ENCODE measurements at places on chromosomes 3 and 15. TPM values are rescaled to one million over a fixed set of nuclear protein-coding genes. Genes with fewer than 3 reads are reported as not detected.

The AADACL2 gene
- total RNA-seq, result not detected

The SGO1 gene
- not detected for total RNA-seq

The RHOV gene
- 0.36 TPM for total RNA-seq

The HESX1 gene
- not detected for total RNA-seq

The PROK2 gene
- total RNA-seq, result 1.3 TPM

DNA sequence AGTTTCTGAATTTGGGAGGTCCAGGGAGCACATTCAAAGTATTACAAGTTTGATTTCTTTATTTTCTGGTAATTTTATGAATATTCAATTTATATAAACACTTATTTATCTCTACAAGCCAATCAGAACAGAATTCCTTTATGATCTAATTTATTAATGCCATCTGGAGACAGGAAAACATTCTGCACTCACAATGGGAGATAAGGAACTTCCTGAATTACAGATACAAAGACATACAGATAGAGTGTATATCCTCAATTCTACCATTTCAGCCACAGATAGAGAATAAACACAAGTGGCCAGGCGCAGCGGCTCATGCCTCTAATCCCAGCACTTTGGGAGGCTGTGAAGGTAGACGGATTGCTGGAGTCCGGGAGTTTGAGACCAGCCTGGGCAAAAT is 86.0 kb downstream of the IQCH start:
- DNase-seq, result no peak

DNA sequence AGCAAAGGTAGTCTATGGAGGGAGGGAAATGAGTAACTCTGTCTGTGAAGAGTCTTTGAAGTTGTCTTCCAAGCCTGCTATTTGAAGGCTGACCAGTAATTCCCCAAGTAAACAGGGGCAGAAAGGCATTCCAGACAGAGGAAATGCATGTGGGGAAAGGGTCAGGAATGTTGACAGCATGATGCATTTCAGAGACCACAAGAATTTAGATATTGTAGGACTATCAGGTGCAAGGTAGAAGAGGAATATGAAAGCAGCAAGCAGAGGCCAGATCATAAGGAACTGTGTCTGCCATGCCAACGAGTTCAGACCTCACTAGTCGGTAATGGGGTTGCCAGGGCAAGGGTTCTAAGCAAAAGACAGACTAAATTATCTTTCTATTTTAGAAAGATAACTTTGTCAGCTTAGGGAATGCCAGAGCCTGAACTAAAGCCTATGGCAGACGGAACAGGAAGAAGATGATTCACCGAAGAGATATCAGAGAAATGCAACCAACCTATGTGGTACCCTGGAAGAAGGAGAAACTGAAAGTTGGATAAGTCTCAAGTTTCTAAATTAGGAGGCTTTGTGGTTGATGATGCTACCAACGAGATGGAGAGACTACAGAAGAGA is 327.0 kb upstream of the RORA start:
- DNase-seq, result no peak

DNA sequence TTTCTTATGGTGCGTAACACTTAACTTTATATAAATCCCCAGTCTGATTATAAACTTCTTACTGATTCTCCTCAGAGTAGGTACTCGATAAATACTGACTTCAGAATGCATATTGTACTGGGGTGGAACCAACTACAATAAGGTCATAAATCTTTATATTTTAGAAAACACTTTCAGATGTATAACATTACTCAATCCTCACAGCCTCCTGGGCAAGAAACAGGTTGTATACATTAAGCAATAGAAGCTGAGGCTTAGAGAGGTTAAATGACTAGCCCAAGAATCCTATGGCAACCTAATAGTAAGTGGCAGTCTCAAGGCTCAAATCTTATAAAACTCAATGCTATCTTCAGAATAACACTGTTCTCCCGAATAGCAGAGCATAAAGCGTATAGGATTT is 9.1 kb downstream of the VPS13C start:
- no peak for DNase-seq
